Lung (tissue), 17 donors: ENCODE measurements at places on chromosomes 3 and 15. TPM values are rescaled to one million over a fixed set of nuclear protein-coding genes. Genes with fewer than 3 reads are reported as not detected.

- no peak for DNase-seq
These were observed 129.2 kb downstream of the NEK10 start for GRCh38 chr3:27239951-27240350.

MEIS2 gene
- total RNA-seq, result 47.5 TPM

DNA sequence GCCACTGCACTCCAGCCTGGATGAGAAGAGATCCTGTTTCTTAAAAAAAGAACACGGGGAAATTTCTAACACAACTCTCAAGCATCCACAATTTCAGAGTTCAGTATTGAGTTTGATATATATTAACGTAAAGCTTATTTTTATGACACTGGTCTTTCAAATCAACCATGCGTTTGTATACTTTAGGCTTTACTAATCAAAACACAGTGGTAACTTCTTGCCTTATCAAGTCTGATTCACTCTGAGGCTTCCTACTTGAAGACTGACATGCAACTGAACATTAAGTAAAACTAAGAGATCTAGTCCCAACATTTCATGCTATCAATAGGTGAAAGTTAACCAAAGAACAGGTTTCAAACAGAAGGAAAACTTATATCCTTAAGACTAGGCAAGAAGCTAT is 46.7 kb downstream of the PRTG start:
- no peak for DNase-seq

GRCh38 chr15:57634290-57634689 is 42.6 kb downstream of the MYZAP start:
- DNase-seq, result no peak

- no peak for DNase-seq
These were observed 16.6 kb upstream of the RAP2B start for GRCh38 chr3:153145454-153145853.

- no peak for DNase-seq
These were observed 18.9 kb downstream of the MAGEL2 start for GRCh38 chr15:23628612-23629233.

C2CD4A gene
- 0.34 TPM for total RNA-seq

DNA sequence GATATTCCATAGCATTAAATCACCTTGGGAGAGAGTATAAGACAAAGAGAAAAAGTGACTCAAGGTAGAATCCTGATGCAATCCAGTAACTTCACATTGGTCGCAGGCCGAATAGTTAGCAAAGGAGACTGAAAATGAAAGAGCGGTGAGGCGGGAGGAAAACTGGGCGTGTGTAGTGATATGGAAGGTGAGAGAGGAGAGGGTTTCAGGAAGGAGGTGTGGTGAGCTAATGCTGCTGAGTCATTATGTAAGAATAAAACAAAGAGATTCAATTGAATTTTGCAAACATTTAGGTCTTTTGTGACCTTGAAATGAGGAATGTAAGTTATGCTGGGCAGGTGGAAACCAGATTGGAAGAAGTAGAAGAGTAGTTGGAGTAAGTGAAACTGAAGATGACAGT is 235.3 kb downstream of the C3orf38 start:
- no peak for DNase-seq

DNA sequence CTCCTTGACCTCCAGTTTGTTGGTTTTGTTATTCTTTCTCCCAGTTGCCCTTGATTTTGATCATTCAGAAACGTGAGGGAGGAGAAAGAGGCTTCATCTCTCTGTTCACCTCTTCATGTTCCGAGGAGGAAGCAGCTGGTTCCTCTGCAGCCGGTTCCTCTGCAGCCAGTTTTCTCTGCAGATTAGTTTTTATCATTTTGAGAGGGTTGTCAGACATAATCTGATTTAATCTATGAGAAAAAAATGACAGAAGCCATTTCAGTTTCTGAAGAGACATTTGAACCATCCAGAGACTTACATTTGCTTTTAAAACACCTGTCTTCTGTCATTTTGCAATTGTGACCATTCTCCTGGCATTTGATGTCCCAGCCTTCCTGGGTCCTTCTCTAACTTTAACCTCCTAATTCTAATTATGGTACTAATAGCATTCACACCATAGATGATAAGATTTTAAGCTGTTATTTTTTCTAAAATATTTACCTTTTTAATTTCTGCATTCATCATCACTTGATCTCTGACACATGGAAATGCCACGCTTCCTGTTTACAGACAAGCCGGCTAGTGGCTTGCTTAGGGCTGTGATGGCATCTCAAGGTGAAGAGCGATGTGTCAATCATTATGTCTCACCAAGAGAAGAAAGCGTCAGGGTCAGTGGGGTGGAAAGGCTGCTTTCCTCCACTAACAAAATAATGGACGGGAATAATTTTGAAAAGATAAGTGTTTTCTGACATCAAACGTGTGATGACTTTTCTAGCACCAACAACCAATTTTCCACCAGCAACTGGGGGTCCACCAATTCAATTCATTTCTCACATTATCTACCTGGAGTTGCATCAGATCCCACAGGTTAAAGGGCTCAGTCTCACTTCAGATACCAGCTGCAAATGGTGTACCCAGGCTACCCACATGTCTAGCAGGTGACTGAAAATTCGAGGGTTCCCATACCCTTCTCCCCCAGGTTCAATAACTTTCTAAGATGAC is 76.4 kb downstream of the CHRNA7 start:
- no peak for DNase-seq

DNA sequence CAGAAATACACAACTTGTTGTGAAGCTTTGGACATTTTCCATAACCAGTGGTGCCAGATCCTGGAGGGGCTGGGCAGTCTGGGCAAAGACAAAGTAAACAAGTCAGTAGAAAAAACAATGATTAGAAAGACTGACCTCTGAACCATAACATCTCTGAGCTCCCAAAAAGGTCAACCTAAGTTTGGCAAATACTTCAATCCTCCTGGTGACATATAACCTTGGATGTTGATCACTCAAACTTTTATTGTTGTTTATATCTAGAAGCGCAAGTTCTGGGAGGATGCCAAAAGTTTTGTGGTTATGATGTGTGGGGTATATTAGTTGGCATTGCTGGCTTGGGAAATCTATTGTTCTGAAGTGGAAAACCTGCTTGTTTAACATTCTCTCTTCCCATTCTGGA is 257.7 kb downstream of the DIPK2A start:
- DNase-seq, result no peak

SLC38A3 gene
- total RNA-seq, result 0.43 TPM

GRCh38 chr15:25724899-25725298 is 138.2 kb downstream of the ATP10A start:
- DNase-seq, result no peak

DNA sequence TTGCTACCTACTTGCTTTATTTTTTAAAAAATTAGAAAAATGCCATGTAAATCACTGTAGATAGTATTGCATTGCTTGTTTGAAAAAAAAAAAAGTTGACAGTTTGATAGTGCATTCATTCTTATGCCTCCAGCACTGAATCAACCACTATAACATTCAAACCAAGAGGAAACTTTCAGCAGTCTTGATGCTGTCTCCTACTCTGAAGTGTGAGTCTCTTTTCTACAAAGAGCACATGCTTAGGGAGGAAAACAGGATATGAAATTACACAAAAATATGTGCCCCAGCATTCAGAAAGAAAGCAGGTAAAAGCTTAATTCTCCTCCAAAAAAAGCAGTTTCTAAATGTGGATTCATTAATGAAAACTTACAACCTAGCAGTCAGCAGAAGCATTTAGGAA is 78.3 kb downstream of the ZBTB20 start:
- no peak for DNase-seq

GRCh38 chr15:41884458-41884857 is 9.4 kb downstream of the SPTBN5 start:
- DNase-seq, result no peak

DNA sequence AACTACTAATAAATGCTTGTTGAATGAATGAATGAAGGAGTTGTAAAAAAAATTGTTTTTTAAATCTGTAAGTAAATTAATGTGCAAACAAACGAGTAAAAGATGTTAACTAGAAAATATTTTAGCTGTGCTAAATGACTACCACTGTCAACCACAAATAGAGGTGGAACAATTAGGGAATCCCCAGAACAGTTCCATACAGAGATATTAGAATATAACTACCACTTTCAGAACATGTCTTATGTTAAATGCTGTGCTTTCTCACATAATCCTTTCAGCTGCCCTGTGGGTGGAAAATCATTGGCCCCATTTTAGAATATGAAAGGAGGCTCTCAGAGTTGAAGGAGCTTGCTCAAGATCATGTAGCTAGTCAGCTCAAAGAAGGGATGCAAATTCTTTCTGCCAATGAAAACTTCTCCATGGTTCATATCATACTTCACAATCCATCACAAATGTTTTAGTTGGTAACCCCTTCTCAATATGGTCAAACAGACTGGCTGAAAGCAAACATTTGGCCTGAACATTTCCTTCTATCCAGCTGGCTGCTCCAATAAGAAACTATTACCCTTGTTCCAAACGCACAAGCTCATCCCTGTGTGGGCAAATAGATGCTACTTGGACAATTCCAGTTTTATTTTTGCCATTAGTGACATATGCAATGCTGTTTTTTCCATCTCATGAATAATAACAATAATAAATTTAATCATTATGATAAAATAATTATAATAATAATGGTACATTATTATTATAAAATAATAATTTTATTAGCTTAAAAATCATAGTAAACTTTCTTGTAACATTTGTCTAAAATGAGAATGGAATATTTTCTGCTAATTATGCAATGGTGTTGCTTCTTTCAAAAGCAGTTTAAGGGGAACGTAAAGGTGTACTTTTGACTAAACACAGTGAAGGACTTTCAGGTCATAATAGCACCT is 290.4 kb upstream of the STT3B start:
- no peak for DNase-seq

RETNLB gene
- total RNA-seq, result not detected

- no peak for DNase-seq
These were observed 670 bp upstream of the ACAP2 start for GRCh38 chr3:195443391-195443989.

KLHL6 gene
- 18.0 TPM for total RNA-seq

GRCh38 chr3:168514252-168514651 is 418.5 kb upstream of the GOLIM4 start:
- no peak for DNase-seq

ST8SIA2 gene
- 1.4 TPM for total RNA-seq

IL5RA gene
- 13.8 TPM for total RNA-seq

DNA sequence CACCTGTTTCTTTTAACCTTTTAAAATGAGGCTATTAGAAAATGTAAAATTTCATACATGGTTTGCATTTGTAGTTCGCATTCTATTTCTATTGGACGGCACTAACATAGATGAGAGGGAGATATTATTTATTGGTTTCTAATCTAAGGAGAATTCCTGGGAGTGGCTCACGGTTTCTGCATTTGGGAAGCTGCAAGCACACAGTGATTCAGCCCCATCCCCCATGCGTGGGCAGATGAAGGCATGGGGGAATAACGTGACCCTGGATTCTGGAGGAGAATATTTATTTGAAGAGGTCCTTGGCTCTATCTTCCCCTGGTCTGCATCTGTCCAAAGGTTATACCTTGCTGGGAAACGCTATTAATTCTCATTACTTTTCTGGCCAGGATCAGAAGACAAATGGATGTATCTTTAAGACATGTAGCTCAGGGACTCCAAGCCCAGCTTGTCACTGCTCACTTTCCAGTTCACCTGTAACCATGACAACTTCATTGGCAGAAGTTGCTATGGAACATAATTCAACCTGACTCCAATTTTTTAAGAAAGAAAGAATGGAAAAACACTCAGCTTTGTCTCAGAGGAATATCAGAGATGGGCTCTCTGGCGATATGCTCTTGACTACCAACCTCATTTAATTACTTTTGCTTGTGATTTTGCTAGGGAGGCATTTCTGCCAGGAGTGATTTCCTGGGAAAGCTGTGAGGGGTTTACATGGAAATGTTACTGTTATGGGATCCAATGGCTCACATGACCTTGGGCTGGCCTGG is 27.2 kb upstream of the POMGNT2 start:
- DNase-seq, result no peak

CDC25A gene
- total RNA-seq, result 1.5 TPM

- DNase-seq, result no peak
These were observed 79.6 kb downstream of the CRYGS start for GRCh38 chr3:186464424-186465093.

DNA sequence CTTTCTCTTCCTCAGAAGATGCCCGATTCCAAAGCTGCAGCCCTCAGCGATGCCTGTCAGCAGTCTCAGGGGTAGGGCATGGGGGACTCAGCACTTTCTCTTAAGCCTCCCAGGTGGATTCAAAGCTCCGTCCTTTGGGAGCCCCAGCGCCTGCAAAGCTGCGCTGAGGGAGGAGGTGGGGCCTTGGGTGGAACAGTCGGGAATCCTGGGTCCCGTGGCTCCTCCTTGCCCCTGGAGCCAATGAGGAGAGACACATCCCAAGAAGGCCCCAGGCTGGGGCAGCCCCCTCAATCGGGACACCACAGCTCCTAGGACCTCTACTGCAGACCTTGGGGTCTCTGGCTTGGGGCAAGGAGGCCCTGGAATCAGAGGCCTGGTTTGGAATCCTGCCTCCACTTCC is 227.5 kb upstream of the IGF1R start:
- DNase-seq, result no peak

DNA sequence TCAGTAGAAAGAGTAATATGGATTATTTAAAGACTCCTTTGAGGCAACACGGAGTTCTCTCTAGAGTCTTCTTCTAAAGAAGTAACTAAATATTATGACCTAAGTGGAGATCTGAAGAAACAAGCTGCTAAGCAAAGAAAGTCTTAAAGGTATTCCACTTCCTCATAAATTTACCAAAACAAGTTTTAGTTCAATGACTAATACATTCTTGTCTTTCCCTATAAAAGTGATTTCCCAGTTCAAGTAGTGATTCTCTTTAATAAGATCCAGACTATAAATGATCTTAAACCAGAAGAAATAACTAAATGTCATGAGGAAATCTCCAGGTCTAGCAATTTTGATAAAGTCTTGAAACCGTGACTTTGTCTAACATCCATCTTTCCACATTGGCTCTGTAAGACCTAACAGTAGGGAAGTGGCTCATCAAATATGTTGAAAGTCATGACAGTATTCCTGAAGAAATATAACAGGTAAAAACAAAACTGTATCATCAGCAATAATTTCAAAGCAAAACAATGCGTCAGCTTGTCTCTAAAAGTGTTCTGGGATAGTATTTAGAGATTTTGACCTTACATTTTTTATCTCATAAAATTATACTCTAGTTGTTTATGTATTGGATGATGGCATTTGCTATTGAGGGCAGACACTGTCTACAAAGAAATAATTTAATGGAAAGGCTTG is 51.8 kb upstream of the NEDD4 start:
- no peak for DNase-seq

- DNase-seq, result peak; percentile 98
These were observed 600.0 kb downstream of the ROBO1 start for GRCh38 chr3:79167651-79168416.

DNA sequence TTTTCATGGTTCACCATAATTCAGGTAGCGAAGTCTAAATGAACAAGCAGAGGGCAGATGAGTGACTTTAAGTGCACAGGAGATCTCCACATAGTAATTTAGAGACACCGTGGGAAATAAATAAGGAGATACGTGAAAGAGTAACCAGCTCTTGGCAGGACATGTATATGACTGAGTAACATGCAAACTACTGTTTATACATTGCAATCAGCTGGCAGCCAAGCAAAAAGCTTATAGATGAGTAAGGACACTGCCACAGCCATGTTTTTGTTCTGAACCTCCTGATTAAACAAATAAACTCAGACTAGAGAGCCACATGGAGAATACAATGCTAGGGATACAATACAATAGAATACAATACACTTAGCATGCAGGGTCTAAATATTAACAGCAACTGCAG is 252.4 kb downstream of the FHIT start:
- DNase-seq, result peak; percentile 22
